ENCODE measurements at places on chromosomes 13 and 19. TPM values are rescaled to one million over a fixed set of nuclear protein-coding genes. Genes with fewer than 3 reads are reported as not detected.
A peak's percentile ranks its signal among the peaks of the same experiment; 100 is the strongest.

- DNase-seq = no peak
These were observed 1064.9 kb downstream of the SLITRK5 start for GRCh38 chr13:88736026-88736425.

DNA sequence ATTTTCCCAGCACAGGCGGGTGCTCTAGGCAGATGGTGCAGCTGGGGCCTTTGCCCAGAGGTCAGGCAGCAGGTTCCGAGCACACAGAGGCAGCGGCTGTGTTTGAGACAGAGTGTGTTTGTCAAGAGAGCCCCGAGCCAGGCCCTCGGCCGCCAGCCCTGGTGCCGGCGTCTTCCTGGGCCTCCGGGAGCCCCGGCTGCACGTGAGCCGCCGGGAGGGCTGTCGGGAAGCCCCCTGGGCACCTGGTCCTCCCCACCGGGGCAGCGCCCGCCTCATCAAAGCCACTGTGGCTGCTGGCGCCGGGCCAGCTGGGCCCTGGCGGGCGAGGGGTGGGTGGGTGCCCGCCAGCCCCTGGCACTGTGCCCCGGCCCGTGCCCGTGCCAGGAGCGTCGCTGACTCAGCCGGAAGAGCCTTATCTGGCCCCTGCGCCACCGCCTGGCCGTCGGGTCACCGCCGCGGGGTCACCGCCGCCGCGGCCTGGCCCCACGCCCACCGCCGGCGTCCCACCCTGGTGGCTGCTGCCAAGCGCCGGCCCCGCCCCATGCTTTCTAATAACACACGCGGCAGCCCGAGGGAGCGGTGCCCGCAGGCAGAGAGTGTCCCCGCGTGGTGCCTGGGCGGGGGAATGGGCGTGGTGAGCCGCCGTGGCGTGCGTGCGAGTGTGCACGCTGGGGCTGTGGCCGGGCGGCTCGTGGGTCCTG is 14.9 kb downstream of the ARID3A start:
- DNase-seq = peak; percentile 82

DNA sequence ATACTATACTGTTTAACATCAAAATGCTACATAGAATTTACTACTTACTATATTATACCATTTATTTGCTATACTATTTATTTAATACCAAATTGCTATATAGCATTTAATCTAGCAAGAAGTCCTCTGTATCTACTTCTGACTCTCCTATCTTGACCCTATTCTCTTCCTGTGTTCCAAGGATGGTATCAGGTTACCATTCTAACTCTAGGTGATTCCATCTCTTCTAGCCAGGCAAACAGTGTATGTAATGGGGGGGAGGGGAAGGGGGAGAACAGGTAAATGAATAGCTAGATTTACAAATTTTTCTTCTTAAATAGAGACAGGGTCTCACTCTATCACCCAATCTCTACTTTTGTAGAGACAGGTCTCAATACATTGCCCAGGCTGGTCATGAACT is 200.3 kb downstream of the DIAPH3 start:
- no peak for DNase-seq

DNA sequence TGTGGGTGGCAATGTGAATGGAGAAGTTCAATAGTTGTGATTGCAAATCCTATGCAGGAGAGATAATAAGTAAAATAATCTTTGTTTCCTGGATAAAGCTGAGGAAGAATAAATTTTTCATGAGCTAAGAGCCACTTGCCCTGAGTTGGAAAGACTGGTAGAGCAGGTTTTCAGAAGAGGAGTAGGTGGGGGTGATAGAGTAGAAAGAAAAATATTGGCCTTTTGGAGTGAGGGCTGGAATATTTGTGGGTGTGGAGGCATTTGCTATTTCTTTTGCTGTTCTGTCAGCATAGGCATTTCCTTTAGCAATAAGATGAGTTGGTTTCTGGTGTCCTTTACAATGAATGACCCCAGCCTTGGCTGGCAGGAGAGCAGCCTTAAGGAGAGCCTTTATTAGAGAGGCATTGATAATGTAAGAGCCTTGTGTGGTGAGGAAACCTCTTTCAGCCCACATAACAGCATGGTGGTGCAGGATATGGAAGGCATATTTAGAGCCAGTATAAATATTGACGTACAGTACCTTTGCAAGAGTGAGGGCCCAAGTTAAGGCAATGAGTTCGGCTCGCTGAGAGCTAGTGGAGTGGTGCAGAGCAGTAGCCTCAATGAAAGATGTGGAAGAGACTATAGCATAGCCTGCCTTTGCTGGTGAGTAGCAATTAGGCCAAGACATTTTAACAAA is 11.6 kb upstream of the ZNF431 start:
- DNase-seq = no peak

- no peak for DNase-seq
These were observed at the start of gene FBXO27 for GRCh38 chr19:39032063-39032918. Gene FBXO27, minus strand, starts transcription at chr19:39032549. Its CDS starts 322 bp downstream, at chr19:39032227.

- no peak for DNase-seq
These were observed 8.1 kb downstream of the SPART start for GRCh38 chr13:36337938-36338641.

DNA sequence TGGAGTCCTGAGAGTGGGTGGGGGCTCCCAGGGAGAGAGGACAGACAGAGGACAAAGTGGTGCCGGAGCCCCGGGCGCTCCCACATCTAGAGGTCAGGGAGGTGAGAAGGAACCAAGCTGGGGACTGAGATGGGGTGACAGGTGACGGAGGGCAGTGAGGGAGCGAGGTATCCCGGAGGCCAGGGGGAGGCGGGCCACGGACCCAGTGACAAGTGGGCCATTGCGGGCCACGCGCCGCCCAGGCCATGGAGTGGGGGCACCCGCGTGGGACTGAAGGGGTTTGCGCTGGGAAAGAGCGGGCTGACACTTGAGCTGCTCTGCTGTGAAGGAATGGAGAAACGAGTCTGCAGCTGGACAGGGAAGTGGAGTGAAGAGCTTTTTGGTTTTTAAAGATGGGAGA is 2.6 kb downstream of the ZNF628 start:
- DNase-seq = no peak

APOC1 gene
- total RNA-seq = not detected

DNA sequence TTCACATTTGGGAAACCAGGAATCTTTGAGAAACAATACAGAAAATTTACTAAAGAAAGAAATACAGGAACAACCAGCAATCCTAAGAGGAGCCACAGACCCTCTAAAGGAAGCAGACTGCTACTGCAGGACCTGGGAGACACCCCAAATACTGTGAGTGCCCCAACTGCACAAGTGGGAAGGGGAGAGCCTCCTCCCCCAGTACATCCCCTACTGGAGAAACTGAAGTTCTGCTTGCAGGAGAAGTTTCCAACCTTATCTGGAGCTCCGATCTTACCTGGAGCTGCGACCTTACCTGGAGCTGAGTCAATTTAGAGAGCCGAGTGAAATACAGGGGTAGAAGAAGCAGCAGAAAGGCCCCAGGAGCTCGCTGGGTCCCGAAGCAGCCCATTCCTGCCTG is 236.4 kb upstream of the SPRY2 start:
- DNase-seq = no peak

GPR108 gene
- 58.3 TPM for total RNA-seq

GRCh38 chr13:31036731-31037695 is 104.6 kb downstream of the TEX26 start:
- no peak for DNase-seq

GRCh38 chr13:41356786-41357185 is 45.7 kb downstream of the NAA16 start:
- DNase-seq = peak; percentile 68

GRCh38 chr19:46373491-46374359 is 26.8 kb downstream of the PPP5C start:
- DNase-seq = no peak

PSPN gene
- total RNA-seq = 3.3 TPM

GRCh38 chr19:15727724-15728123 is at the start of gene OR10H2:
Gene OR10H2, plus strand, starts transcription at chr19:15728024. Its CDS starts 20 bp downstream, at chr19:15728044.
- no peak for DNase-seq

DNA sequence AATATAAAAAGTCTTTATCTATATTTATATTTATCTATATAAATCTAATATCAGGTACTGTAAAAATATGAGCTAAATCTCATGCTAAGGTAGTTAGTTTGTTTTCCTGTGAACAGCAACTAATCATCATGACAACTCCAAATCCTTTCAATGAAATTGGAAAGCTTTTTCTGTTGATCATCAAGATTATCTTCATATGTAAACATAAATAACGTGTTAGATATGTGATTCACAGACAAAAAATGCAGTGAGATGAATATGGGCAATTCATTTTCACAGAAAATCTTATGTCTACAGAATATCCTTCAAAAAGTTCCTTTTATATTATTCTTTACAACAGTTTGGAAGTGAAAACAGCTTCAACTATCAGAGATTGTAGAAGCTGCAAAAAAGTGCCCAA is 41.7 kb upstream of the EEF1AKMT1 start:
- DNase-seq = no peak

SCGB2B2 gene
- 0.75 TPM for total RNA-seq

DNA sequence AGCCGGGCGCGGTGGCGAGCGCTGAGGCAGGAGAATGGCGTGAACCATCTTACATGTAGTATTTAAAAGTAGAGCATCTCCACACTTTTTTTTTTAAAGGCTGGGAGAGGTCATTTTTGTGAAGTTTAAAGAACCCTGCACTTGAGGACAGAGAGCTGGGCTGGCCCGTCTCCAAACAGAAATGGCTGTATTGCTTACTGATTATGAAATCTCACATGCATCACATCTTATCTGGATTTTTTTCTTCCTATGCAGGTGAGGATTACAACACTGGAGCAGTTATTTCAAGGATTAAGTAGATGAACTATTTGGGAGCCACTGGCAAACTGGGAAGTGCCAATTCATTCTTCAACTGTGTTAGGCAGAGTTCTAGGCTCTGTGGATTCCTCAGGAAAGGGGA is 59.5 kb downstream of the TEX26 start:
- no peak for DNase-seq

- DNase-seq = peak; percentile 70
These were observed 2.9 kb downstream of the WDR83 start for GRCh38 chr19:12669270-12670158.

DNA sequence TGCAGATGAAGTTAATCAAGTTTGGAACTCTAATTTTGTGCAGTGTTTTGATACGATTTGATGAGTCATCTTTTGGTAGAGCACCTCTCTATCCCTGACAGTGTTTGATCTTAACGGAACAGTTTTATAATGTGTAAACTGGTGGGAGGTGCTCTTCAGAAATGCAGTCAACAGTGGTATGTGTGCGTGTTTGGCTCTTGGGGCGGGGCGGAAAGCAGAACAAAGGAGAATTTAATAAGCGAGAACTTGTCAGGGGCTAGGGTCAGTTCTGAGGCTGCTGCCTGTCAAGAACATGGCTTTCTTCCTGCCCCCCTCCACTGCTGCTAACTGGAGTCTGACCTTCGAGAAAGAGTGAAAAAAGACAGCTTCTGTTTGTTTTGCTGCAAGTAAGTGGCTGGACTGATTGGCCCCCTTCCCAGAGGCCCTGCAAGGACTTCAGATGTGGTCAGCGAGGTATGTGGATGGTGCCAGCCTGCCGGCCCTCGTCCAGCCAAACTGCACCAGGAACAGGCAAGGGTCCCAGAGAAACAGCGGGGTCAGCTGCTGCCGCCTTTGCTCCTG is 40.8 kb downstream of the BBC3 start:
- peak; percentile 69 for DNase-seq

DNA sequence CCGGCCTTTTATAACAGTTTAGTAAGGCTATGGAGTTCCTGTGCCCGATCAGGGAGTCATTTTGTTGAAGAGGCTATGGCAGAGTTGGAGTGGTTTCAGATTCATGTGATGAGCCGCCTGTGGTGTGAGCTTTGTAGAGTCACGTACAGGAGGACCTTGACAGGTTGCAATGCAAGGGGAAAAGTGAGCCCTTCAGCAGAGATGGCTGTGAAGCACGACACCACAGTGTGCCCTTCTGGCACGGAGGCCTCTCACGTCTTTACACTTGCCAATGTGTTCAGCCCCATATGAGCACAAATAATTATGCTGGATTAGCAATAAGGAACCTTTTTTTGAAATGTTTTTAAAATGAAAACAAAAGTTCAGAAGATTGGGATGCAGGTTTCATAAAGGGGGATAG is 499.8 kb downstream of the LIG4 start:
- DNase-seq = no peak

DNA sequence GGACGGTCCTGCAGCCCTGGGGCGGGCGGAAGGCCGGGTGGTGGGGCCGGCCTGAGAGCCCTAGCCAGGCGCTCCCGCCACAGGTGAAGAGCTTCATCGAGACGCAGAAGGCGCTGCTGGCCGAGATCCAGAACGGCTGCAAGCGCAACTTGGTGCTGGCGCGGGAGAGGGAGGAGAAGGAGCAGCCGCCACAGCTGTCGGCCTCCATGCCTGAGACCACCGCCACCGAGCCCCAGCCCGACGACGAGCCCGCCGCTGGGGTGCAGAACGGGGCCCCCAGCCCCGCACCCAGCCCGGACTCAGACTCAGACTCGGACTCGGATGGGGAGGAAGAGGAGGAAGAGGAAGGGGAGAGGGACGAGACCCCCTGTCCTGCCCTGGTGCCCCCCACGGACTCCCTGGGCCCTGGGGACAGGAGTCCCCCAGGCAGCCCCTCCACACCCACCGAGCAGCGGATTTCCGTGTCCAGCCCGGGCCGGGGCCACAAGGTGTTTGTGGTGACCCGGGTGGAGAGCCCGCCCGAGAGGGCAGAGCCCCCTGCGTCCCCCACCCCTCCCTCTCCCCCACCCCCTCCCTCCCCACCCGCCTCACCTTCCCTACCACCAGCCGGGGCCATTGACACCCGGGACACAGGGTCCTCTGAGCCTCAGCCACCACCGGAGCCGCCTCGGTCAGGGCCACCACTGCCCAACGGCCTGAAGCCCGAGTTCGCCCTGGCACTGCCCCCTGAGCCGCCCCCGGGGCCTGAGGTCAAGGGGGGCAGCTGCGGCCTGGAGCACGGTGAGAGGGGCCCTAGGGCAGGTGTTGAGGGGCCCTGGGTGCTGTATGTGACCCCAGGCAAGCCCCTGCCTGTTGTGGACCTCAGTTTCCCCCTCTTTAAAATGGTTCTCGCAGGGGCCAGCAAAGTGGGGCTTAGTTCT is 15.3 kb downstream of the NKPD1 start:
- no peak for DNase-seq

- no peak for DNase-seq
These were observed 2.0 kb downstream of the ELF1 start for GRCh38 chr13:41017159-41017558.

- DNase-seq = no peak
These were observed 2.9 kb upstream of the PPP1R37 start for GRCh38 chr19:45090034-45090433.

- peak; percentile 34 for DNase-seq
These were observed 27.2 kb downstream of the GPX4 start for GRCh38 chr19:1130771-1131717.

Measured in naive thymus-derived CD8-positive, alpha-beta T cell (primary cell).